ENCODE measurements at places on chromosomes 6 and 20. TPM values are rescaled to one million over a fixed set of nuclear protein-coding genes. Genes with fewer than 3 reads are reported as not detected.

HSPA1L gene
- 2.5 TPM for total RNA-seq

GRCh38 chr20:891058-891705 lies 25.0 kb downstream of the ANGPT4 start:
- no peak for DNase-seq

DNA sequence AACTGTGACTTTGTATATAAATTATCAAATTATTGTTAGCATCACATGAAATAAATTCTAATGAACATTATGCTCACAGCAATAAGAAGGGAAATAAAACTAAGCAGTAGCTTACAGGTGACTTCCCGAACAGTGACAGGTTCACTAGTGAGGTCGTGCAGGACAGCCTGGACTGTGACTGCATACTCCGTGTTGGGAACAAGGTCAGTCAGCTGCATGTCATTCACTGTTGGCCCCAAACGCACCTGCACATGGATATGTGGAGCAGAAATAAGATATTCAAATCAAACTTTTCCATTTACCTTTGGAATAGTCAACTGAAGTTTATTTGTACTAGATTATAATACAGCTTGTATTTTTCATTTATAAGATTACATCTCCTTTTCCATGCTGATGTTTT lies 60.6 kb downstream of the COL12A1 start:
- no peak for DNase-seq

SYCP2L gene
- 20.5 TPM for total RNA-seq

DNA sequence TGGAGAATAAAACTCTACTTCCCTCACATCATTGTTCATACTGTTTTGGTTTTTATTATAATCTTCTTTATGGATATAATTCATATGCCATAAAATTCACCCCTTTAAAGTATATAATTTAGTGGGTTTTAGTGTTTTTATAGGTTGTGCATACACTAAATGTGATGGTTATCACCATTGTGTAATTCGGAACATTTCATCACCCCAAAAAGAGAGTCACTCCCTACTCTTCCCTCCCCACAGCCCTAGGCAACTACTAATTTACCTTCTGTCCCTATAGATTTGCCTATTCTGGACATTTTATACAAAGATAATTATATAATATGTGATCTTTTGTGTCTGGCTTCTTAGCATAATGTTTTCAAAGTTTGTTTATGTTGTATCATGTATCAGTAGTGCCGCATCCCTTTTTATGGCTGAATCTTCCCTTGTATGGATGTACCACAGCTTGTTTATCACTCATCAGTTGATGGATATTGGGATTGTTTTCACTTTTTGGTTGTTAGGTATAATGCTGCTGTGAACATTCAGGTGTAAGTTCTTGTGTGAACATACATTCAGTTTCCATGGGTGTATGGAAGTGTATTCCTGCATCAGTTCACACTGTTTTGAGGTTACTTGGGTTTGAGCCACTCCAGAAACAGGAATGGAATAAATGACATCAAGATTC lies 4.2 kb downstream of the TM9SF4 start:
- no peak for DNase-seq

UNC93A gene
- total RNA-seq: not detected

DNA sequence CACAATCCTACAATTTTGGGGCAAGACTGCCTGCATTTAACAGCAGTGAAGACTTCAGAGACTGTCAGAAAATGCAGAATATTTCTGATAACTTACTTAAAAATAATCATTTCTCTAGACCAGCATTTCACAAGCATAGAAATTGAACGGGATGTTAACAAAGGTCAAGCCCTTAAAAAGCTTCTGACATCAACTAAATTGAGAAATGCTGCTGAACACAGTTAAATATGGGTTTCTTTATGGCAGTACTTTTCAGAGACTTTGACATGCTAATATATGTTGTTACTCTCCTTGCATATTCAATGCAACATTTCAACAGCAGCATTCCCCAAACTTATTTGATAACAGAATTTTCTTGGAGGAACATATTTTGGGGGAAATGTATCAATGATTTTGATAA lies 84.5 kb downstream of the KIF13A start:
- DNase-seq: no peak

PABPC1L gene
- 27.7 TPM for total RNA-seq

GRCh38 chr6:21085643-21086042 lies 507.9 kb upstream of the SOX4 start:
- DNase-seq: no peak

GRCh38 chr6:82915666-82916065 lies 150.0 kb downstream of the UBE3D start:
- DNase-seq: no peak

DNA sequence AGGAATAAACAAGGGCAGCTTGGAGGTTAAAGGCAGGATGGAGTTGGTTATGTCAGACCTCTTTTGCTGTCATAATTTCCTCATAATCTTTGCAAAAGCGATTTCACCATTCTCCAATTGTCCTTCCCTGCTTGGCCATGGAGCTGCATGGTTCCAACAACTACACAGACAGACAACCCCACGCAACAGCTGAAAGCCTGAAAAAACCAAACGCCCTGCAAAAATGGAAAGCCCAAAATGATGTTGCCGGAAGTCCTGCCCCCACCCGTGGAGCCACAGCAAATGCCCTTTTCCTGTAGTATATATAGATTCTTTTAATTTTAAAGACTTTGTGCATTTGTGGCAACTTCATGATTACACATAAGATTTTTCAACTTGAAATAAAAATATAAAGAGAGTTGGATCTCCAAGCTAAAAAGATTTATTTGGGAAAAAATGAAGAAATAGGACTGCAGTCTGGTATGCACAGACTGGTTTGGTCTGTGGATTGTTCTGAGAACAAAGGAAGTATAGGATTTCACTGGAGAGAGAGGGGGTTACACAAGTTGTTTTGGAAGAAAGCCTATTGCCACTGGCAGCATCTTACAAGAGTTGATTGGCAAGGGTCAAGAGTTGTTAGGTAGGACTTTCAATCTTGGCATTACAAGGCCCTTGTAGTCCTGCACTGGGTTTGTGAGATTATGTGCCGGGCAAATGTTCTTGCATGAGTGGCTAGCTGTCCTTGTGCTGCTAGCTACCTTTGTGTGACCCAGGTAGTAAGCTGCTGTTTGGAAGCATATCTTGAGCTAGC lies 190.0 kb downstream of the C6orf118 start:
- no peak for DNase-seq

GRCh38 chr20:1818895-1819294 lies 76.3 kb upstream of the SIRPA start:
- DNase-seq: no peak

SLC35F1 gene
- total RNA-seq: 22.4 TPM

PRDM13 gene
- 13.9 TPM for total RNA-seq

STX16 gene
- 71.2 TPM for total RNA-seq

DNA sequence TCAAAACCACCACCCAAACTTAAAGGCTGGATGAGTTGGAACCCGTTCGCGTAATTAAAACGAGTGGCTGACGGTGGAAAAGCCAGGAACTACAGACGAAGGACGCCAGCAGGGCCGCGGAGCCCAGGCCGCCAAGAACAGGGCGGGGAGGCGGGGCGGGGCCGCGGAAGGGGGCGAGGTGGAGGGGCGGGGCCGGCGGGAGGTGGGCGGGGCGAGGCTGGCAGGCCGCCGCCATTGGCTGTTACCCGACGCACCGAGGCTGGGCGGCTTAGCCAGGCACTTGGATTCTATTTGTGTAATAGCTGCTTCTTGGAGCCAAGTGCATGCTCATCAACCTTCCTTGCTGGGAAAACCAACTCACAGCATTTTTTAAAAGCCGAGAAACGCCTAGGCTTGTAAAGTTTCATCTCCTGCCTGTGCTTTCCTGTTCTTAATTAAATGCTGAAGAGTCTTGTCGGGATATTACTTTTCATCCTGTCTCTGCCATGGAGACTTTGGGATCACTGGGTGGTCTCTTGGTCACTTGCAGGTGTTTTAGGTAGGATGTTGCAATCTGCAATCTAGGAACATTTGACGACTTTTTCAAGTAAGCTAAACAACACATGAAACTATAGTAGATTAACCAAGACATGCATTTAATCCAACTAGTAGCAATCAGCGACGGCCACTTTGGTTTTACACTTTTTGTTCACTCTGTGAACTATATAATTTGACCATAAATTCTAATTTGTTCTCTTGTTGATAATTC lies 245.0 kb downstream of the ARID1B start:
- DNase-seq: peak; percentile 86

EDN1 gene
- total RNA-seq: 0.54 TPM

GINM1 gene
- 11.2 TPM for total RNA-seq

DNA sequence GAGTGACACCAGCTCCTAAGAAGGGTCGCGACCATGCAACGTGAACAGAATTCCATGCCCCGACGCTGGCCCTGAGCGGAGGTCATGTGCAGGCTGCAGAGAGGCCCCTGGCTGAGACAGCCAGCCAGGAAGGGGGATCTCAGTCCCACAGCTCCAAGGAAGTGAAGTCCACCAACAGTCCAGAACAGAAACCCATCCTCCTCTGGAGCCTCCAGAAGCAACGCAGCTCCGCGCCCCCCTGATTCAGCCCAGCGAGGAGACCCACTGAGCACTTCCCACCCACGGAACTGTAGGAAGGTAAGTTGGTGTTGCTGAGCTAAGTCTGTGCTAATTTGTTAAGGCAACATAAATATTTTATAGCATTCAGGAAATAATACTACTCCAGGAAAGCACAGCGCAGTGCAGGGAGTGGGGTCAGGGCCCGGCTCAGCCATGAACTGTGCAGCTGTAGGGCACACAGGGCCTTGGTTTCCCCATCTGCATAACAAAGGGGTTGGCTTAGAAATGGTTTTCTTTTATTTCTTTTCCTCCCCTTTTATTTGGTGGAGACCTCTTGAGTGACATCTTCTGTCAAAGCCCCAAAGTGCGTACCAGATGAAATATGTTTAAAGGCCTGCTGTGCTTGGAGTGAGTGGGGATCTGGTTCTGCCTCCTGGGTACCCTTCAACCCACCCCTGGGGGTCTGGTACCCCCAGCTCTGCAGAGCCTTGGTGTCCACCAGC lies 241.1 kb upstream of the PMEPA1 start:
- no peak for DNase-seq

DNA sequence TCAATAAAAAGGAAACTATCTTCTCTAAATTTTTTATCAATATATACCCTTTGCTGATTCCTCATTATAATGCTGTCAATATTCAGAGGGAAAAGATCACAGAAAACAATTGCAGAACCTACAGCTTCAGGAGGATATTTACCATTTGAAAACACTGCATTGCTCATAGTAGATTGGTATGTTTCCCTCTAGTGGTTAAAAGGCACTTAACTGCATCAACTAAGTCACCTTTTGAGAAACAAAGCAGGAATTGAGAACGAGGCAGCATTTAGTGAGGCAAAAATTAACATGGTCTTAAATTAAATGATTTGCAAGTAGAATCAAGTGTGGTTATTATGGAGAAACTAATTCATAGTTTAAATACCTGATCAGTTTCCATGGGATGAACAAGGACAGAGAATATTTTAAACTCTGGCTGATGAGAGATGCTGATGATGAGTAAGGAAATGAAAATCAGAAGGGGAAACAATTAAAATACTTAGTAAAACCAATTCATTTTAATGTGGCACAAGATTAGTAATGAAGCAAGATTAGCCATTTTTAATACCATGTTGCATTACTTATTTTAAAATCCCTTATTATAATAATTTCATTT lies 642.1 kb downstream of the EPHA7 start:
- no peak for DNase-seq

GRCh38 chr20:31698803-31699718 lies 23.6 kb downstream of the BCL2L1 start:
- no peak for DNase-seq

DNA sequence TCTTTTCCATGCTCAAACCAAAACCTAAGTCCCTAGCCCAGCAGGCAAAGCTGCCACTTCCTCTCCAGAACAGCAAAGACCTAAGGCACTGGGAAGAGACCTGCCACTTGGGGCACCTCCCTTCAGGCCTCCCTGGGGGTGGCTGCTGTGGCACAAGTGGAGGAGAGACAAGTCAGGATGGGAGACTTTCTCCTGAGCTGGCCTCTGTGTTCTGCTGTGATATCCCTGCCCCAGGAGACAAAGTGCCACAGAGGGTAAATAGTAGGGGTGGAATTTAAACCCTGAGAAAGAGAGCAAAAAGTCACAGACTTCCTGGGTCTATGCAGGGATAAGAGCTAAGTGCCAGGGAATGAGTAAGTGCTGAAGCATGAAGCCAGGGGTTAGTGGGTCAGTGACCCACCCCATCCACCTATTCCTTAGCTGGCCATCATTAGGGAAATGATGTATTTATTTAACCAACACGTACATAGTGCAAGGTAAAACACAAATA lies 84.2 kb downstream of the MRPL14 start:
- DNase-seq: no peak

CGAS gene
- total RNA-seq: 0.37 TPM

RSPH4A gene
- 0.98 TPM for total RNA-seq

GRCh38 chr20:37463726-37464494 lies 57.1 kb upstream of the NNAT start:
- DNase-seq: no peak

DNA sequence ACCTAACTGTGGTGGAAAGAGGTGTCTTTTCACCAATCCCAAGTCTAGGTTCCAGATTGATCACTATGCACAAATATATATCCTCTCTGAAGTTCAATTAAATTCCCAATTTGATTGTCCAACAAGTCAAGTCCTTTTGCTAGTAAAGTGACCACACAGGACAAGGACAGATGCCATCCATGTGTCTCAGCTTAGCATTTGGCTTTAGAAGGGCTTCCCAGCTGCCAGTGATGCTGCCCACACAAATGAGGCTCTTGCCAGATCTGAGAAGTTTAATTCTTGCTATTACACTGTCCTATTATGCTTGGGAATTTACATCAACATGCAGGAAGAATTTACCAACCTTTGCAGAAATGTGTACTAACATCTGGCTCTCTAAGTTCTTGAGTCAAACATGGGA lies 108.5 kb downstream of the COL9A1 start:
- DNase-seq: no peak

GRCh38 chr6:2971420-2972218 lies at the start of gene SERPINB6:
Gene SERPINB6 (minus strand): TSS chr6:2971567. CDS start chr6:2959332, 12,235 bp downstream.
- peak; percentile 65 for DNase-seq

DNA sequence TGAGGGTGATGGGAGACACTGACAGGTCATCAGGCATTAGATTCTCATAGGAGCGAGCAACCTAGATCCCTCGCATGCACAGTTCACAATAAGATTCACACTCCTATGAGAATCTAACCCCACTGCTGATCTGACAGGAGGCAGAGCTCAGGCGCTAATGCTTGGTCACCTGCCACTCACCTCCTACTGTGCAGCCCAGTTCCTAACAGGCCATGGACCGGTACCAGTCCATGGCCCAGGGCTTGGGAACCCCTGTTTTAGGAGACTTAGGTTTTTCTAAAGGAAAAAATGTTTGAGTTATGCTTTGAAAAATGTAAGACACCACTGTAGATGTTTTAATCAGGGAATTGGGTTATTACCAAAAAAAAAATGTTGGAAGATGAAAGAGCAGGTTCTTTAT lies 6.7 kb downstream of the HLA-E start:
- no peak for DNase-seq

AGER gene
- 13.2 TPM for total RNA-seq

ADGB gene
- not detected for total RNA-seq

- DNase-seq: no peak
Observed at GRCh38 chr6:98974309-98974708, 26.6 kb upstream of the FBXL4 start.

All from glutamatergic neuron (in vitro differentiated cells).